ENCODE measurements at places on chromosomes 7 and 10. TPM values are rescaled to one million over a fixed set of nuclear protein-coding genes. Genes with fewer than 3 reads are reported as not detected.

GRCh38 chr7:73606801-73607691, 17.3 kb downstream of the MLXIPL start:
- DNase-seq, result peak; percentile 85

The ABCA13 gene
- total RNA-seq, result 0.60 TPM

DNA sequence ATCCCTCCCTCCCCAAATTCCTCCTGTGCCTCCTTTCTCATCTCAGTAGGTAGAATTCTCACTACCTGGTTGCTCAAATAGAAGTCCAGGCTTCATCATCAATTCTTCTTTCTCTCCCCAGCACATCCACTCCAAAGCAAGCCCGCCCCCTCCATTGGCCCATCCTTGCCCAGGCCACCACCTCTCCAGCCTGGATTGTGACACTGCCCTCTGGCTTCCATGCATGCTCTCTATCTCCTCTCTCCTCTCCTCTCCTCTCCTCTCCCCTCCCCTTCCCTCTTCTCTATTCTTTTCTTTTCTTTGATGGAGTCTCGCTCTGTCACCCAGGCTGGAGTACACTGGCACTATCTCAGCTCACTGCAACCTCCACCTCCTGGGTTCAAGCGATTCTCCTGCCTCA, 144.9 kb downstream of the UBE2H start:
- DNase-seq, result no peak

The SPDYE8 gene
- total RNA-seq, result not detected

- DNase-seq, result no peak
Measured at GRCh38 chr7:80735330-80735729, 96.9 kb downstream of the CD36 start.

DNA sequence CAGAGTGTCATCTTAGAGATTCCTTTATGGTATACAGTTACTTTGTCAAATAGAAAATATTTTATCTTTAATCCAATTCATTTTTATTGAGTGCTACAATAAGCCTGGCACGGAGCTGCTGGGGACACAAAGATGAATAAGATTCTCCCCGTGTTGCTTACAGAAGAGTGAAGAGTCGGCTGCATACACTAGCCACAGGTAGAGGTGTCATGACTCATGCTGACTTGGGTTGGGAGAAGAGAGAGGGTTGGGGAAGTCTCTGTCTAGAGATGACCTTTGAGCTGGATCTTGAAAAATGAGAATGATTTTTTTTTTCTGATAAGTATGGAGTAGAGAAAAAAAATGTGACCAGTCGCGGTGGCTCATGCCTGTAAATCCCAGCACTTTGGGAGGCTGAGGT, 289.9 kb upstream of the CELF2 start:
- DNase-seq, result no peak

- no peak for DNase-seq
Measured at GRCh38 chr7:9507290-9507689, 1073.9 kb downstream of the NXPH1 start.

GRCh38 chr7:103141753-103142404, 7.0 kb downstream of the NAPEPLD start:
- no peak for DNase-seq

DNA sequence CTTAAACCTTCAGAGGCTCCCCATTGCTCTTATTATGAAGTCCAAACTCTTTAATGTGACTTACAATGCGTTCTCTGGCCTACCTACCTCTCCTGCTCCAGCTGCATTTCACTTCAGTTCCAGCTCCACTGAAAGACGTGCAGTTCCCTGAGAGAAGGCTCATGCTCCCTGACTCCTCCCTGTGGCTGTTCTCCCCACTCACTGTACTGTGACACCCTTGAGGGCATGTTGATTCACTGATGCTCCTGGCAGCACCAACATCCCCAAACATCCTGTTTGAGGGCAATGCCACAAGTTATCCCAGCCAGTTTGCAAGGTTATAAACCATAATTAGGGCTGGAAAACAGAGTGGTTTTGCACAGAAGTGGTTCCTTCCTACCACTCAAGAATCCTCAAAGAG, 111.2 kb downstream of the LSM5 start:
- DNase-seq, result no peak

- DNase-seq, result no peak
Measured at GRCh38 chr10:69348816-69349541, 67.7 kb downstream of the TACR2 start.

The PLCE1 gene
- 7.8 TPM for total RNA-seq

- no peak for DNase-seq
Measured at GRCh38 chr7:112101201-112101846, 104.9 kb downstream of the DOCK4 start.

The TMEM229A gene
- total RNA-seq, result 0.33 TPM

GRCh38 chr10:71241830-71242621, 29.7 kb downstream of the UNC5B start:
- DNase-seq, result no peak

GRCh38 chr7:149370790-149371189, 90.1 kb downstream of the ZNF777 start:
- DNase-seq, result no peak

GRCh38 chr7:1672851-1673486, 2.9 kb downstream of the ELFN1 start:
- DNase-seq, result peak; percentile 63

DNA sequence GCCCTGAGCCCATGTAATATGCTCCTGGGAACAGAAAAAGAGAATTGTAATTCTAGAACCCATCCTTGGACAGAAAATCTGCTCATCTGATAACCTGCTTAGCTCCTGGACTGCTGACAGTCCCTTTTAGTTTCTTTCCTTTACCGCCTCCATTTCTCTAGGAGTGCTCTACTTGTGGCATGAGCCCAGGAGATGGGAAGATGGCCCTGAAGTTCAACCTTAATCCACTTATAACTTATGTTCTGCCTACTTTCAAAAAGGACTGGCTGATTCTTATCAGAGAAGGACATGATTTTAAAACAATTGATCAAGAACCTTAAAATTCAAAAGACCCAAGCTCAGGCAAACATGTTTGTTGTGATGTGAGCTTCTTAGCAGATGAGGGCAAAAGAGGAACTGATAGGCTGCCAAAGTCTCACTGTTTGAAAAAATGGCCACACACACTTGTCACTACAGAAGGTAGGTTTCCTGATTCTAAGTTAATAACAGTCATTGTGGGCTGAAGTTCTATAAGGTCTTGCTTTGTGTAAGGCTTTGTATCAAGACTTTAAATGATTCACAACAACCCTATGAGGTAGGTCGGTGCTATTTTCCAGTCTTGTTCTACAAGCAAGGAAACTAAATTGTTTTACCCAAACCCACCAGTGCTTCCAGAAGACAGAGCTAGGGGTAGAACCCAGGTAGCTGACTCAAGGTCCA, 94.3 kb upstream of the AFAP1L2 start:
- no peak for DNase-seq

DNA sequence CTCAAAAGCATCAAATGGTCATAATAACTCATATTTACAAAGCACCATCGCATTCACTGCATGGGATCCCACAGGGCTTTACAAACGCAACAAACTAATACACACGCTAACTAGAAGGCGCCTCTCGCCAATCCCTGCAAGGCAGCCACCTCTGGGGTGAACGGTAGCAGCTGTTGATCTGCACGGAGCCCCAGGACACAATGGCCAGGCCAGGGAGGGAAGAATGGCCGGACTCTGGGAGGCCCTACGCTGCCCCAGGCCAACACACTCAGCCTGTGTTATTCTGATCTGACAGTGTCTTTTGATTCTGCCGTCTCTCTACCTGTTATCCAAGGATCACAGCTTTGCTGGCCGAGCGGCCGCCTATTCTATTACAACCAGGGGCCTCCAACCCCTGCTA, 41.8 kb downstream of the HABP2 start:
- no peak for DNase-seq

DNA sequence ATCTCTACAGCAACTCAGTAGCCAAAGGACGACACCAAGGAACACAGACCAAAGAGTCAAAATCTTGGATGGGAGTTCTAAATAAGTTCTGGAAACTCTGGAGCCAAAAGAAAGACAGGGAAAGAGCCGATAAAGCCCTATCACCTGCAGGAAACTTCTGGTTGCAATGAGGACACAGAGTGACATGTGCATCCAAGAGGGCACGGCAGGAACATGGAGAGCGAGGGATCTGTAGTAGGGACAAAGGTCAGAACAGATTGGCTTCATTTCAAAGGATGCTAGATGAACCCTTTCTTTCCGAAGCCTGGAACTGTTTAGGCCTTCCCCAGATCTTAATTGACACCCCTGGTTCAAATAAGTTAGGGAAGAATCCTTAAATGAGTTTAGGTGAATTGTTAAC, 39.5 kb downstream of the CACNA2D1 start:
- DNase-seq, result no peak

The MOGAT3 gene
- total RNA-seq, result 1.1 TPM

GRCh38 chr7:132461032-132461592, 115.2 kb downstream of the PLXNA4 start:
- no peak for DNase-seq

GRCh38 chr7:25379351-25380300, 151.3 kb upstream of the NPVF start:
- no peak for DNase-seq

GRCh38 chr7:30447466-30447865, 31.1 kb downstream of the NOD1 start:
- no peak for DNase-seq

The NUTM2A gene
- total RNA-seq, result 3.2 TPM

The LEP gene
- total RNA-seq, result not detected

The GDF10 gene
- total RNA-seq, result 0.57 TPM

The YWHAG gene
- 140 TPM for total RNA-seq

All from type B pancreatic cell (in vitro differentiated cells).